Neuronal stem cell (in vitro differentiated cells): ENCODE measurements at places on chromosomes 16 and 17.

DNA sequence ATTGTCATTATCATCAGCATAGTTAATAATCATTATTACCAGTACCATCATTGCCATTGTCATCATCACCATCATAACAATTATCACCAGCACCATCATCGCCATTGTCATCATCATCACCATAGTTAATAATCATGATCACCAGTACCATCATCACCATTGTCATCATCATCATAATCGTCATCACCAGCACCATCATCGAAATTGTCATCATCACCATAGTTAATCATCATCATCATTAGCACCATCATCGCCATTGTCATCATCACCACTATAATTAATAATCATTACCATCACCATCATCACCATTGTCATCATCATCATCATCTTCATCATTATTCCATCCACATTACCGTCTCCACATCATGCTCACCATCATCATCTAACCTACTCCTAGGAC is 13.5 kb downstream of the PDILT start:
- DNase-seq = no peak

DNA sequence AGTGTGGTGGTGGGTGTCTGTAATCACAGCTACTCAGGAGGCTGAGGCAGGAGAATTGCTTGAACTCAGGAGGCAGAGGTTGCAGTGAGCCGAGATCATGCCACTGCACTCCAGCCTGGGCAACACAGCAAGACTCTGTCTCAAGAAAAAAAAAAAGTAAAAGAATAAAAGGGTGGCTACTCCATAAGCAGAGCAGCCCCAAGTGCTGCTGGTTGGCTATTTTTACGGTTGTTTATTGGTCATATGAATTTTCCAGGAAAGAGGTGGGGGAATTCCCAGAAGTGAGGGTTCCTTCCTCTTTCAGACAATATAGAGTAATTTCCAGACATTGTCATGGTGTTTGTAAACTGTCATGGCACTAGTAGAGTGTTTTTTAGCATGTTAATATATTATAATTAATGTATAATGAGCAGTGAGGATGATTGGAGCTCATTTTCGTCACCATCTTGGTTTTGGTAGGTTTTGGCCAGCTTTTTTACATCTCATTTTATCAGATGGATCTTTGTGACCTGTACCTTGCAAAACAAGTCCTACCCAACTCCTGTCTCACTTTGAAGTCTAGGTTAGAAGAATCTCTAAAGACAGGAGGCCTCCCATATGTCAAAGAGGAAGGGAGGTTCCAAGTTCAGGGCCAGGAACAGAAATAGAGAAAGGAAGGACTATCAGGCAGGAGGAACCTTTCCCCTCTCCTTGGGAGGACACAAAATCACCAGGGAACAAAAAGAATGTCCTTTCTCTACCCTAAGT is 39.1 kb downstream of the HOXB1 start:
- DNase-seq = no peak

DNA sequence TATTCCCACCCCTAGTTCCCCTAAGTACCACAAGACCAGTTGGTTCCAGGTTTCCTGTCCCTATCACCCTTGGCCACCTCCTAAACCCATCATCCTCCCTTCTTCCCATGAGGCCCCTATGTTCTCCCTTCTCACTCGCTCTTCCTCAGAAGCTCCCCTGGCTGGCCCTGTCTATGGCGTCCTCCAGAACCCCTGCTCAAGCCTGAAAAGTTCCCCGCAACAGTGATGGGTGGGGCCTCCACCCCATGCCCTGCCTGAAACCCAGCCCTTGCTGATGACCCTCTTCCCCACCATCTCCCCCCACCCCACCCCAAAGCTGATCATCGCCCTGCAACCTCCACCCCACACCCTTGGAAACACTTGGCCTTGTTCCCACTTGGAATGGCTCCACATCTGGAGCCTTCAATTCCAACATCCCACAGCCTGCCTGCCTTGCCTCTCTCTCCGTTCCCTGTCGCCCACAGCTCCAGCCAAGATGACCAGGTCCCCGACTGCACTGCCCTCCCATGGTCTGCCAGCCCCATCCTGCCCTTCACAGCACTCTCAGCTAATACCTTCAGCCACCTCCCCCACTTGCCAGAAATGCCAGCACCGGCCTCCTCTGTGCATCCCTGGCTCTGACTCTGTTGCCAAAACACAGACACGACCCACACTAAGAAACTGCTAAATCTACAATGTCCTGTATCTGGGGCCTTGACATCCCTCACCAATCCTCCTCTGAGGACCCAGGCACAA is 10.5 kb downstream of the OSBPL7 start:
- DNase-seq = no peak

GRCh38 chr16:88917146-88917914 is 50.9 kb upstream of the PABPN1L start:
- no peak for DNase-seq

- no peak for DNase-seq
Measured at GRCh38 chr17:59558953-59559352, 6.5 kb upstream of the DHX40 start.

DNA sequence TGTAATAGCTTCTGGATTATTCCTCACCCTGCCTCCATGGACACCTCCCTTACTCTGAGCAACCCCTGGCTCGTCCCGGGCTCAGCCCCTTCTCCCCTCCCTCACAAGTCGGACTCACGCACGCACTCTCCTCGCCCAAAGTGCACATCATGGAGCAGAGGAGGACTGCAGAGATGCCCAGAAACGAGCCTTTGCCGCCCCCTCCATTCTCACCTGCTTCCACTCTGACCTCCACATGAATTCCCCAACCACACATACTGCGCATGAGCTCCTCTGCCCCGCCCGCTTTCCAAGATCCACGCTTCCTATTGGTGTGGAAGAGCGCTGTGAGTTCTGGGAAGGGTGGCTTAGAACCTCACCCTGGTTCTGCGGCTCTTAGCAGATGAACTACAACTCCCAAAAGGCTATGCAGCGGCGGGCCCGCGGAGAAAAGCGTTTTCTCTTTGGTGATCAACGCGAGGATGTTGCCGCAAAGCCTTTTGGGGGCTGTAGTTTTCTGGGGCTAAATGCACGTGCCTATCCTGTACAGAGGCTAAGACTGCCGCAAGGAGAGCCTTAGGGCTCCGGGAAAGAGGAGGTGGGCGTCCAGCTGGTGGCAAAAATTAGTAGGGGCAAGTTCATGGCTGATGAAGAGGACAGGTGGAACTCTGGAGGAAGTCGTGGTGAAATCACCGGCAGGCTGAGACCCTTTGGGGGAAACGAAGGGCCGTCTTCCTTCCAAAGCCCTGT is at the start of gene PHB1:
PHB1 (minus strand) TSS at position 261 of the 729 bp plus-strand sequence. CDS start 1,618 bp downstream, outside the sequence.
- peak; percentile 96 for DNase-seq

DNA sequence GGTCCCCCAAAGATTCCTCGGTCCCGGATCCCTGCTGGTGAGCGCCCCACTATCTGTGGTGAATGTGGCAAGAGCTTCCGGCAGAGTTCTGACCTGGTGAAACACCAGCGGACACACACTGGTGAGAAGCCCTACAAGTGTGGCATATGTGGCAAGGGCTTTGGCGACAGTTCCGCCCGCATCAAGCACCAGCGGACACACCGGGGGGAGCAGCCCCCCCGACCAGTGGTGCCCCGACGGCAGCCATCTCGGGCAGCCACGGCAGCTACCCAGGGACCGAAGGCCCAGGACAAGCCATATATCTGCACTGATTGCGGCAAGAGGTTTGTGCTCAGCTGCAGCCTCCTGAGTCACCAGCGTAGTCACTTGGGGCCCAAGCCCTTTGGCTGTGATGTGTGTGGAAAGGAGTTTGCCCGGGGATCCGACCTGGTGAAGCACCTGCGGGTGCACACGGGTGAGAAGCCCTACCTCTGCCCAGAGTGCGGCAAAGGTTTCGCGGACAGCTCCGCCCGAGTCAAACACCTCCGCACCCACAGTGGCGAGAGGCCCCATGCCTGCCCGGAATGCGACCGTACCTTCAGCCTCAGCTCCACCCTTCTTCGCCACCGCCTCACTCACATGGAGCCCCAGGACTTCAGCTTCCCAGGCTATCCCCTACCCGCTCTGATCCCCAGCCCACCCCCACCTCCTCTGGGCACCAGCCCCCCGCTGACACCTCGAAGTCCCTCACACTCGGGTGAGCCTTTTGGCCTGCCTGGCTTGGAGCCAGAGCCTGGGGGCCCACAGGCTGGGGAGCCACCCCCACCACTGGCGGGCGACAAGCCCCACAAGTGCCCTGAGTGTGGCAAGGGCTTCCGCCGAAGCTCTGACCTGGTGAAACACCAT is 2.8 kb downstream of the ZNF48 start:
- DNase-seq = no peak

DNA sequence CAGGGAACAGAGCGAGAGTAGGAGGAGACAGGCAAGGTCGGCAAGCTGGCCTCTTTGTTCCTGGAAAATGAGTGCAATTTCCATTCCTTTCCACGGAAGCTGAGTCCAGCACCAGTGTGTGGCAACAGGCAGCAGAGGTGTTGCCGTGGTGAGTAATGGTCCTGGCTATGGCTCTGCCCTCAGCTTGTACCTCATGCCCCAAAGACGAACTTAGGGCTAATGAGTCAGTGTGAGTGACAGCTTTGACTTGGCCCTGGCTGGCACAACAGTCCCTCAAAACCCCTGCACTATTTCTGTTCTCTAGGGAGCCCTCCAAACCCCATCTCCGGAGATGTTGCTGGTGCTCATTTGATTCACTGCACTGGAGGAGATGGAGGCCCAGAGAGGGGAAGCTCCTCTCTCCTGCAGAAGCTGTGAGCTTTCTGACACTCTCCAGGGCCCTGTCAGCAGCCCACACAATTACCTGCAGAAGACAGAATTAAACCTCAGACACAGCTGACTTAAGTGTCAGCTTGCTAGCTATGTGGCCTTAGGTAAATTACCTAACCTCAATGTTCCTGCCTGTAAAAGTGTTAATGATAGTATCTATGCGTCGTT is 129.9 kb downstream of the TMEM132E start:
- DNase-seq = no peak

- no peak for DNase-seq
Measured at GRCh38 chr17:8162997-8163977, 539 bp upstream of the VAMP2 start.

GRCh38 chr17:58536542-58536941 is 22.1 kb upstream of the MTMR4 start:
- DNase-seq = no peak

- DNase-seq = no peak
Measured at GRCh38 chr17:65984299-65984698, 207.6 kb downstream of the CEP112 start.

GRCh38 chr16:88640498-88641247 is 2.3 kb downstream of the IL17C start:
- DNase-seq = no peak

- no peak for DNase-seq
Measured at GRCh38 chr16:66520406-66521170, 29.3 kb downstream of the TK2 start.

DNA sequence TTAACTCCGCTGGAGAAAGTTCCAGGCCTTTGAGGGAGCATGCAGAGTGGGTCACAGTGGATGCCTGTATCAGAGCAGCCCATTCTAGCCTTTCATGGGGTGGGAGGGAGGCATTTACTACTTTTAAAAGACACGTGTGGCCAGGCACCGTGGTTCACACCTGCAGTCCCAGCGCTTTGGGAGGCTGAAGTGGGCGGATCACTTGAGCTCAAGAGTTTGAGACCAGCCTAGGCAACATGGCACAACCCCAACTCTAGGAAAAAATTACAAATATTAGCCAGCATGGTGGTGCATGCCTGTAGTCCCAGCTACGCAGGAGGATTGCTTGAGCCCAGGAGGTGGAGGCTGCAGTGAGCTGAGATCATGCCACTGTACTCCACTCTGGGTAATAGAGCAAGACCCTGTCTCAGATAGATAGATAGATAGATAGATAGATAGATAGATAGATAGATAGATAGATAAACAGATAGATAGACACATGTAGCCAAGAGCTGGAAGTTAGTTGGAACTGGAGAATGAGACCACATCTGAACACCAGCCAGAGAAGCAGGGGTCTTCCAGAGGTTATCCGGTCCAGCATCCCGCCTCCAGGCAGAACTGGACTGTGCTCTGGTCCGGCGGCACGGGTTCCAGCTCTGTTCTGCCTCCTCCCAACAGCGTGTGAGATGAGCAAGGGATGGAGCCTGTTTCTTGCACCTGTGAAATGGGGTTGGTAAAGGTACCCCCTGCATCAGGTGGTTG is 3.6 kb downstream of the ADCY7 start:
- DNase-seq = no peak

- DNase-seq = no peak
Measured at GRCh38 chr16:57156351-57156703, 29.5 kb downstream of the PSME3IP1 start.

DNA sequence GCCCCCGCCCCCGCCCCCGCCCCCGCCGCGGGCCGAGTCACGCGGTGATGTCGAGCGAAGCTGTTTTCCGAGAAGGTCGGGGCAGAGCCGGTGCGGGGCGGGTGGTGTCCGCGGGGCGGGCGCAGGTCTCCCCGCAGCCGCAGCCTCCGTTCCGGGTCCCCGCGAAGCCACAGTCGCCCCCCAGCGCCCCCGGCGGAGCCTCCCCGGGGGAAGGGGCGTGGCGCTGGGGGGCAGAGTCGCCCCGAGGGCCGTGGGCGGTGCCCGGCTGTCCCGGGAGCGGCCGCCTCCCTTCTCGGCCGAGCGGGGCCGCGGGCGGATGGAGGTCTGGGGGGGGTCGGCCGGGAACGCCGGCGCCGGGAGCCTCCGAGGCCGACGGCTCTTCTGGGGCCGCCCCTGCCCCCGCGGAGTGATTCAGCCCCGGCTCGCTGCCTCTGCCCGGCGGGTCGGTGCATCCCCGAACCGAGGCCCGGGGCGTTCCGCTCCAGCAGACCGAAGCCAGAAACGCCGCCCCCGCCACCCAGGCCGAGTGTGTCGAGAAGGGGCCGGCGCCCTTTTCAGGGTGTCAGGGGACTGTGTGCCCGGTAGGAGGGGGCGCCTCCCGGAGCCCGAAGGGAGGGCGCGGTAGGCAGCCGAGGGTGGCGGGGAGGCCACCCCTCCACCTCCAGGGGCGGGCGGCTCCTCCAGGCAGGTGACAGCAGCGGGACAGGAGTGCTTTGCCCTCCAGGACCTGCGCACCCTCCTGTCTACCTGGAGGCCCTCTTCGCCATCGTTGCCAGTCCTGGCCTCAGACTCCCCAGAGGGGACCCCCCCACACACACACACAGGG is 1.7 kb downstream of the METRNL start:
- no peak for DNase-seq

DNA sequence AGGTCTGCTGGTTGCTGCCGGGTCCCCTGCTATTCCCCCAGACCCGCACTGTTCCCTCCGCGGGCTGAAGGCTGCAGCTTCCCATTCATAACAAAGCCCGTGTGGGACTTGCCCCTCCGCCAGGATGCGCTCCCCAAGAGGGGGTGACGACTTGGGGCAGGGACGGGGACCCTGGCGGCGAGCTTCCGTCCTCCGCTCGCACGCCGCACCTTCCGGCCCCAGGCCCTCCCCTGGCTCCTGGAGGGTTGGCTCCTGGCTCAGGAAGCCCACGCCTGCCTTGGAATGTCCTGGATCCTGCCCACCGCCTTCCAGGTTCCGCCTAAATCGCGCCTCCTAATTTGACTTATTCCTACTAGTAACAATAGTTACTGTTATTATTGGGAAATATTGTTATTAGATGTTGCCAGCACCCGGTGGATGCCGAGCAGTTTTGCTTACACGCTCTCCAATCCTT is 1.1 kb upstream of the TFAP4 start:
- peak; percentile 47 for DNase-seq

DNA sequence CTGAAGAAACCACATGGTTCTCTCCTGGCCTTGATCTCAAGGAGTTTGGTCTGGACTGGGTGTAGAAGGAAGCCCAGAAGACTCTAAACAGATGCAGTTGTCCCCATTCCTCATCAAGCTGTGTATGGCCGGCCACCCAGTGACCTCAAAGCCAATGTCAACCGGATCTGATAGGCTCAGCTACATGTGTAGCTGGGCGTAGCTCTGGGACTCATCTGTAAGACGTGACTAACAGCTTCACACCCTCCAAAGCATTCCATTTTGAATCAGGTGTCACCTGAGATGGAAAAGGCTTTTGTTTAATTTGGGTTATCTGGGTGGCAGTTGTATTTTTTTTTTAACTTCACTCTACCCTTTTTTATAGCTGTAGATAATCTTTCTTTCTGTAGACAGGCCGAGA is 130.4 kb downstream of the ABCC12 start:
- DNase-seq = no peak
